ENCODE measurements at places on chromosomes 6 and 20.

GRCh38 chr6:136969930-136970329, 47.8 kb downstream of the SLC35D3 start:
- DNase-seq = no peak

- DNase-seq = no peak
These were observed 122.6 kb downstream of the BTBD3 start for GRCh38 chr20:12040261-12040660.

GRCh38 chr20:50845566-50846215, 50.8 kb downstream of the BCAS4 start:
- DNase-seq = no peak

DNA sequence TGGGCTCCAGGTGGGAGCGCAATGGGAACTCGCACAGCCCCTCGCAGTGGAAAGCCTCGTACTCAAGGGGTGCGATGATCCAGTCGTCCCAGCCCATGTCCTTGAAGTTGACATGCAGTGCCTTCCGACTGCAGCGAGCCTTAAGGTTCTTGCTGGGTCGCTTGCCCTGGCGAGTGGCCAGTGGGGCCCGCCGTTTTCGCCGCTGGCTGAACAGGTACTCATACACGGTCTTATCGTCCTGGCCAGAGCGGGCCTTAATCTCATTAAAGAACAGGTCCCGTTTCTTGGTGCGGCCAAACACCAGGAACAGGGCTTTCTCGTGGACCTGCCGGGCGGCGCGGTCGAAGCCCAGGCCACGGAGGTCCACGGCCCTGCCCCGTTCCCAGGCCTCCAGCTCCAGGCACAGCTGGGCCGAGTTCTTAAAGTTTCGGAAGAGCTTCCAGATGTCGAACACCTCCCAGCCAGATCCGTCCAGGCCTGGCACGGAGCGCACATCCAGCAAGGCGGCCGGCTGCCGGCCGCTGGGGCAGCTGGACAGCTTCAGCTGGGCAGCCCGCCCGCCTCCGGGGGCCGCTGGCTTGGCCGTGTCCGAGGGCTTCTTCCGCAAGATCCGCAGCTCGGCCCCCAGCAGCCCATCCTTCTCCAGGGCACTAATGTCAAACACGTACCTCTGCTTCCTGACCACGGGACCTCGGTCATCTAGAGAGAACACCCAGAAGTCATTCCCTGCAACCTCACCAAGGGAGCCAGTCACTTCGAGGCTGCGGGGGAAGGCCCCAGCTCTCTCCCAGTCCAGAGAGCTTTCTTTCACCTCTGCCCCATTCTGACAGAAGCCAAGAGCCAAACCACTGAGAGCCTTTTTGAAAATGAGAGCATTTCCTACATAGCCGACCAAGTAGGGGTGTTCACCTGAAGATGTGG, 3.7 kb downstream of the GDF5 start:
- no peak for DNase-seq

DNA sequence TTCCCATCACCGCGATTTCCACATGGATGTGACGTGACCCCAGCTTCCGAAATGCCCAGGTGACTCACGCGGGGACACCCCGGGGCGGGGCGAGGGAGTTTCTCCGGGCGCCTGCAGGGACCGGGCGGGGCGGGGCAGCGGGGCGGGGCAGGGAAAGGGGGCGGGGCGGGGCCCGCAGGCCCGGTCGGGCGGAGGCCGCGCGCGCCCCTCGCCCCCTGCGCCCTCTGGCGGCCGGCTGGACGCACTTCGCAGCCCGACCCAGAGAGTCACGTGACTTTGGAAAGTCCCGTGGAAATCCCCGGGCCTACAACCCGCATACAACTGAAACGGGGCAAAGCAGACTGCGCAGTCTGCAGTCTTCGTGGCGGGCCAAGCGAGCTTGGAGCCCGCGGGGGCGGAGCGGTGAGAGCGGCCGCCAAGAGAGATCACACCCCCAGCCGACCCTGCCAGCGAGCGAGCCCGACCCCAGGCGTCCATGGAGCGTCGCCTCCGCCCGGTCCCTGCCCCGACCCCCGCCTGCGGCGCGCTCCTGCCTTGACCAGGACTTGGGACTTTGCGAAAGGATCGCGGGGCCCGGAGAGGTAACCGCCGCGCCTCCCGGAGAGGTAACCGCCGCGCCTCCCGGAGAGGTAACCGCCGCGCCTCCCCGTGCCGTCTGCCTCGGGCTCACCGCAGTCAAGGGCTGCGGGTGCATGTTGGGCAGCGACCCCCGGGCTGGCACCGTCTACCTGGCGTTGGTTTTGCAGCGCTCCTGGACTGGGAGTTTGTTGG, at the start of gene TNFAIP3:
Gene TNFAIP3 (plus strand): TSS at position 346 of the 771 bp plus-strand sequence. CDS start 3,969 bp downstream, outside the sequence.
- peak; percentile 88 for DNase-seq

- no peak for DNase-seq
These were observed 41.7 kb upstream of the EMILIN3 start for GRCh38 chr20:41408156-41408794.

DNA sequence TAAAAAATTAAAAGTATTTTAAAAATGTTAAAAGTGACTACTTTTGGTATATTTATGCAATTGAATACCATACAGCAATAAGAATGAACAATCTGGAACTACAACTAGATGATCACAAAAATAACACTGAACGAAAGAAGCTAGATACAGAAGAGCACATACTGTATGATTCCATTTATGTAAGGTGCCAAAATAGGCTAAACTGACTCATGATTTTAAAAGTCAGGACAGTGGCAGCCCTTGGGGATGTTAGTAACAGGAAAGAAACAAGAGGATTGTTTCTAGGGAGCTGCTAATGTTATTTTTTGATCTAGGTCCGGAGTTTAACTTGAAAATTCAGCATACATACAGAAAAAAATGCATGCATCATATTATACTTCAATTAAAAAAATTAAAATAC, 42.3 kb downstream of the KIF13A start:
- no peak for DNase-seq

- no peak for DNase-seq
These were observed 63.5 kb downstream of the LRFN2 start for GRCh38 chr6:40523505-40524172.

All from esophagus squamous epithelium (tissue), 5 donors.